ENCODE measurements at places on chromosomes 1 and 21.

- DNase-seq = no peak
Measured at GRCh38 chr1:64487061-64487460, 17.1 kb downstream of the CACHD1 start.

DNA sequence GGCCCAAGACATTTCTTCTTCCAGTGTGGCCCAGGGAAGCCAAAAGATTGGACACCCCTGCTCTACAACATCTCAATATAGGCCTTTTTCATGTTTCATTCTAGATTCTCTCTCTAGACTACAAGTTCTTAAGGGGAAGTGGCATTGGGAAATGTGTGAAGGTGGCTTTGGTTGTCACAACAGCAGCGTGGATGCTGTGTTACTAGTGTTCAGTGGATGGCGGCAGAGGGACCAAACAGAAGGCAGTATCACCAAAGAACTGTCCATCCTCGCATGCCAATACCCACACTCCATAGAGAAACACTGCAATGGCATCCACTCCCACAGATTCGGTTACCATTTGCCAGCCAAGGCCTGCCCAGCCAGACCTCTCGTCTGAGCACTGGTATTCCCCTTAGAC lies 24.3 kb upstream of the IFNAR2 start:
- DNase-seq = no peak

DNA sequence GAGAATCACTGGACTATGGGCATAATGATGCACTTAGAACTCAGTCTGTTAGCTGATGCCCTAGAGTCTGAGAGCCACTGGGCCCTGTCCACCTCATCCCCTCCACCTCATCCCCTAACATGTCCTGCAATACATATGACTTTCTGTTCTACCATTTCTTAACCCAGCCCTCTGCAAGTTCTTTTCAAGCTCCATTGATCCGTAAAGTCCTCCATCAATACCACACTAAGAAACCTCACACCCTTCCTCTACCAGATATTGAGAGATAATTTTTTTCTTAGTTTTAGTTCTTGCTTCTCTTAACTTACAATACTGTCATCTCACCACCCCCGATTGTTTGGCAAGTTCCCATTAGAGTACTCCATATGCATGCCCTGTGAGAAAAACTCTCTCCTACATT lies 22.1 kb downstream of the FCRL4 start:
- DNase-seq = no peak

DNA sequence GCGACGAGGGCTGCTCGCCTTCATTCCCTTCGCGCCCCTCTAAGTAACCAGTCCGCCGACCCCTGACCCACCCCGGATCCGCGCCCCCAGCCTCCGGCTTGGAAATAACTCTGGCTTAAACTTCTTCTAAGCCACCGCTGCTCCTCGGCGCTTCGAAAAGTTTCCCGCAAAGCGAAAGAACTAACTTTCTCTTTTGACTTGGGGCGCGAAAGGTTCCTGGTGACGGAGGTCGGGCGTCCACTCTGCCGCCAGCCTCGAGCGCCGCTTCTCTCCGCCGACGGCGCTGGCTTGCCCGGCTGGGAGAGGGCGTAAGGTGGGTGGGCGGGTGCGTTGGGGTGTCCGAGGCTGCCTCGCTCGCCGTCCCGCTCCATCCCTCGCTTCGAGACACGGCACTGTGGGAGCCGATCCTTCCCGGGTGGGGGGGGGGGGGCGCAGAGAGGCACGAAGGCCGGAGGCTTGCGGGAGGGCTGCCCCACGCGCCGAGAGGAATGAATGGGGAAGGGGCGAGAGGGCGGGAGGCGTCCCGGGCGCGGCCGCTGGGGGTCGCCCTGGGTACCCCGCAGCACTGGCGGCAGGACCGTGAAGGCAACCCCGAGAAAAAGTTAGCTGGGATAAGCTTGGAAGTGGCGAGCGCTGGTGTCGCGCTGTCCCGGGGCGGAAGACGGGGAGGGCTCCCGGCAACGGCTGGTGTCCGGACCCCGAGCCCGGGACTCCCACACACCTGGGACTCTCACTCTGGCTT lies 569 bp downstream of the ATF3 start:
- DNase-seq = peak; percentile 57

DNA sequence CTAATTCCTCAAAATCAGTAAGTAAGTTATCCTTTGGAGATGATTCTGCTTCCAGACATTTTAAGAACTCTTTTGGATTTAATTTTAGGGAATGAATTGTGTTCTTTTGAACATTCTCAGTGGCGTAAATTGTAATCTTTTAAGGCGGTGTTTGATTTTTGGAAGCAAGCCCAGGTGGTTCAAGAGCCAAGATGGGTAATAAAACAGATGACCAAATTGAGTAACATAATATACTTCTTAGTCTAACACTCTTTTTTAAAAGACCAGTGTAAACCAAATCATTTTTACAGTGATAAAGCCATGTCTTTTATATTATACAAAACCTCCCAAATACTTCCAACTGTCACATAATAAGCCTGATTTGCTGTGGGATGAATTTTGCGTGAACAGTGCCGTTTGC lies 133.8 kb downstream of the LRRC40 start:
- no peak for DNase-seq

GRCh38 chr1:35707601-35708440 lies 10.9 kb downstream of the C1orf216 start:
- peak; percentile 32 for DNase-seq

DNA sequence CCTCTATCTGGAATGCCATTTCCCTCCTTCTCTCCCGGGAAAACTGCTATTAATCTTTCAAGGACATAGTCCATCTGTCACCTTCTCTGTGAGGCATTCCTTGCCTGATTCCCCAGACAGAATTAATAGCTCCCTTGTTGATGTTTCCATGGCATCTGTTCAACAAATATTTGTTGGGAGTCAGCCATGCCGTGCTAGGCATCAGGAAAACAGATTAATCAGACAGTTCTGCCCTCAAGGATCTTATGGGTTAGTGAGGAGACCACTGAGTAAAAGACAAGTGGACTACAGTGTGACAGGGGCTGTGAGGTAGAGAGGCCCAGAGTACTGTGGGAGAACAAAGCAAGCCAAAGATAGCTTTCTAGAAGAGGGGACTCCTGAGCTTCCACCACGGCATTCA lies 11.4 kb upstream of the MAGOH start:
- no peak for DNase-seq

- DNase-seq = no peak
Measured at GRCh38 chr1:31977385-31978131, 36.1 kb upstream of the KHDRBS1 start.

DNA sequence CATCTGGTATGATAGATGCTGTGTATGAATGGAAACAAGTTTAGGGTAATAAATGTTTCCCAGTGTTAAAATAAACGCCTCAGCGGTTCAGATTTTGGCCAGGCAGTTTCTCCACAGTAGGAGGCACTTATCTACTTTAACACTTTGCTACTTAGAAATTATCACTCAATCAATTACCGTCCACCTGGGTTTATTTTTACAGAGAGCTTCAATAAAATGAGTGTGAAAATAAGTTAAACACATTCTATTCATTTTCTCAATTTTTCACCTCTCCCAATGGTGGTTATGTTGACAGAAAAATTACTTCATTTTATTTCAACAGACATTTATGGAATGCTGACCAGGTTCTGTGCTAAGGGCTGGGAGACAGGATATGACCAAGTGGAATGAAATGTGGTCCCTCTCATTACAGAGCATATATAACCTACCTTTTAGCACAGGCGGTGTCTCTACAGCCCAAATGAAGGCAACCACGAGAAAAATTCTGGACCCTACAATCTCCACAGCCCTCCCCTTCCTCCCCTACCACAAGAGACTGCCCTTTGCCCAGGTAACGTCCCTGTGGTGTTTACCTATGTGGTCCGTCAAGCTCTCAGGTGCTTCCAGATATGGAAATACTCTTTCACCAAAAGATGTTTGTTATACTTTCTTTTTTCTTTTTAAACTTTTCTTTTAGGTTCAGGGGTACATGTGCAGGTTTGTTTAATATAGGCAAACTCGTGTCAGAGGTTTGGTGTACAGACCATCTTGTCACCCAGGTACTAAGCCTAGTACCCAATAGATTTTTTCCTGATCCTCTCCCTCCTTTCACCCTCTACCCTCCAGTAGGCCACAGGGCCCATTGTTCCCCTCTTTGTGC lies 105.5 kb downstream of the HLCS start:
- no peak for DNase-seq

DNA sequence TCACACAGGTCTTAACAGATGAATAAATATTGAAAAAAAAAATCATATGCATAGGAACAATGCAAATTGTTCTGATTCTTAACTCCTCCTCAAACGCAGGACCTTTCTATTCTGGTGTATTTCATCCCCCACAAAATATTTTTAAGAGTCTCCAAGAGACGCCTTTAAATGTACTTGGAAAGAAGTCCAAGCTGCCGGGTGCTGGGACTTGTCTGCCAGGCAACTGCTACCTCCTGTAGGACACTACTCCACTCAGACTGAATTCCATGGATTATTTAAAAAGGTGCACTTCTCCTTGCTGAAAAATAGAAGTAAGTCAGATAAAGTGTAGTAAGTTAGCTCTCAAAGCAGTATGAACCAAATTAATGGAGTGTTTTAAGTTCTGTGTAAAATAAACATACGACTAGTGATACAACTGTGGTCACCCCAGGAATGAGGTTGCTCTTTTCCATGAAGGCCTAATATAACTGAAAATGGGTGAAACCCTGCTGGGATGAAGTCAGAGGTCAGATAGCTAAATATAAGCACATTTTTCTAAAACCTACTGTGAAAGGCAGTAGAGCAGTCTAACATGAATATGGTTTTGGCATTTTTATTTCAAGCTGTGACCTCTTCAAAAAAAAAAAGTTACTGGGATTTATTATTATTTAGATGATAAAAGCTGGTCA lies 189.2 kb upstream of the PBX1 start:
- no peak for DNase-seq

DNA sequence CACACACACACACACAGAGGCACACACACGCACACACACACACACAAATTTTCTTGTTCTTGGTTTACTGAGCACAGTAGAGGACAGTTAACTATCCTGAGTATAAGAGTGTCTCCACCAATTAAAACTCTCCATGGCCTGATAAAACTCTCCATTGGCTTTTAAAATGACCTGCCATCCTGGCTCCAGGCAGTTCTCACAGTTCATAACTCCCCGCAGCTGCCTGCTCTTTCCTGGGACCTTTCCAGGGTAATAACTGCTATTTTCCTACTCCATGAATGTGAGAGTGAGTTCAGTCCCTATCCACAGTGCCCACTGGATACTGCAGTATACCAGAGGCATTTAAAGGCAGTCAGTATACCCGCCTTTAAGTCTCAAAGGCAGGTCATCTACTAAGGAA lies 351.5 kb downstream of the PLPP3 start:
- no peak for DNase-seq

DNA sequence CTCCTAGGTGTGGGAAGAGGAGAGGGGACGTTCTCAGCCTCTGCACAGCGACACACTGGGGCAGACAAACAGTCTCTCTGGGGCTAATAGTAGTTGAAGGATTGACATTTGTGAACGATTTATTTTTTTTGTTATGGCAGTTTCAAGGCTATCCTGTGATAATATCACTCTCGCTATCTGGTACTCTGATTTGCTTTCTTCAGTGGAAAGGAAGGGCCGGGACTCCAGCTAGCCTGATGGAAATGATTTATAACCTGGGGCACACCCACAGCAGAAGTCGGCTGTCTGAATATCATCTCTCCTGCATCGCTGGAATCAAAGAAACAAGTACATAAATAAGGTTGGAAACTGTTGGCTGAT lies 122.7 kb downstream of the KCNN3 start:
- DNase-seq = no peak

- no peak for DNase-seq
Measured at GRCh38 chr1:84299536-84300170, 1.9 kb upstream of the SAMD13 start.

DNA sequence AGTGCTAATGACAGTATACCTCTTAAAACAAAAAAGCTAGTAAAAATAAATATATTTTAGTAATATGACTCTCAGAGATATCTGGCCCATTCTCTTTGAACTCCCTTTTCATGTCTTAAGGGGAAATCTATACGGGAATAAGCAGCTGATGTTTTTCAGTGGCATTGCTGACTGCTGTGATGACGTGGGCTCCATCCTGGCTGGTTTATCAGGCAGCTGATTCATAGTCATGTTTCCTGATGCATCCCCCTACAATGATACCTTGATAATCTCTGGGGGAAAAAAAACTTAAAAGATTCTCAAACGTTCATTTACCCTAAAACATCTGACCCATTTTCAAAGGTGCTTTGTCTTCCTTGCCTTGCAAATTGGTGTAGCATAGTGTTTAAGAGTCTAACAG lies 53.8 kb downstream of the ABCA4 start:
- no peak for DNase-seq

DNA sequence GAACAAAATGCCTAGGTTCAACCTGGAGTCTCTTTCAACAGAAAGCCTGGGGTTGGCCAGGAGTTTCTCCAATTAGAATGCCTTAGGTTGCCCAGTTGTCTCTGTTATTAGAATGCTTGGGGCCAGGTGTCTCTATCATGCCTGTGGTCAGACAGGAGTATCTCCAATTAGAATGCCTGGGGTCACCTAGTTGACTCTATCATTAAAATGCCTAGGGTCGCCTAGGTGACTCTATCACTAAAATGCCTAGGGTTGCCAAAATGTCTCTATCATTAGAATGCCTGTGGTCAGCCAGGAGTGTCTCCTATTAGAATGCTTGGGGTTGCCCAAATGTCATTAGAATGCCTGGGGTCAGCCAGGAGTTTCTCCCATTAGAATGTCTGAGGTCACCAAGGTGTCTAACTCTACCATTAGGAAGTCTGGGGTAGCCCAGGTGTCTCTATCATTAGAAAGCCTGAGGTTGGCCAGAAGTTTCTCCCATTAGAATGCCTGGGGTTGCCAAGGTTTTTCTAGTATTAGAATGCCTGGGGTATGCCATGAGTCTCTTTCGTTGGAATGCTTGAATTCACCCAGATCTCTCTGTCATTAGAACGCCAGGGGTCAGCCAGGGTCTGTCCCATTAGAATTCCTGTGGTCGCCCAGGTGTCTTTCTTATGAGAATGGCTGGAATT lies 57.9 kb downstream of the RNF187 start:
- no peak for DNase-seq

GRCh38 chr1:155166051-155166470 lies 7.0 kb downstream of the KRTCAP2 start:
- DNase-seq = no peak

DNA sequence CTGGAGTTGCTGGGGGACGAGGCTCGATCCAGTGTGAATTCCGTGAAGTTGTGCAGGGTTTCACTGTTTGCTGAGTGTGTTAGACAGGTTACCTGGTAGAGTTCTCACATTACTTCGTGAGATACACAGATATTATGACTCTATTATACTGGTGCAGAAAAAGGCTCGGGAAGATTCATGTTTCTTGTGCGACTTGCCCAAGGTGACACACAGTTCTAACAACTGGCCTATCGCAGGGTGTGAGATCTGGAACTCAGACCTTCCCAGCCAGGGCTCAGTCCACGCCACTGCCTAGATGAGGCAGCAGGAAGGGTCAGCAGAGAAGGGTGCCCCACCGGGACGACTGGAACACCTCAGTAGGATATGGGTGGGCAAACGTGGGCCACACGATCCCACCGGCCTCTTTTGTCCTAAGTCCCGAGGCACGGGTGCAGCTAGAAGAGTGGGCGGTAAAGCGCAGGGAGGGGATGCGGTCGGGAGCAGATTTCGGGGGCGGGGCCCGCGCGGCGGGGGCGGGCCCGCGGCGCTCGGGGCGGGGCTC lies 296 bp upstream of the RNPEP start:
- DNase-seq = peak; percentile 73

Data from activated naive CD4-positive, alpha-beta T cell treated with Interleukin-2 at 50 U/mL for 16 hours (primary cell).